ENCODE measurements at places on chromosomes 7 and 10.

DNA sequence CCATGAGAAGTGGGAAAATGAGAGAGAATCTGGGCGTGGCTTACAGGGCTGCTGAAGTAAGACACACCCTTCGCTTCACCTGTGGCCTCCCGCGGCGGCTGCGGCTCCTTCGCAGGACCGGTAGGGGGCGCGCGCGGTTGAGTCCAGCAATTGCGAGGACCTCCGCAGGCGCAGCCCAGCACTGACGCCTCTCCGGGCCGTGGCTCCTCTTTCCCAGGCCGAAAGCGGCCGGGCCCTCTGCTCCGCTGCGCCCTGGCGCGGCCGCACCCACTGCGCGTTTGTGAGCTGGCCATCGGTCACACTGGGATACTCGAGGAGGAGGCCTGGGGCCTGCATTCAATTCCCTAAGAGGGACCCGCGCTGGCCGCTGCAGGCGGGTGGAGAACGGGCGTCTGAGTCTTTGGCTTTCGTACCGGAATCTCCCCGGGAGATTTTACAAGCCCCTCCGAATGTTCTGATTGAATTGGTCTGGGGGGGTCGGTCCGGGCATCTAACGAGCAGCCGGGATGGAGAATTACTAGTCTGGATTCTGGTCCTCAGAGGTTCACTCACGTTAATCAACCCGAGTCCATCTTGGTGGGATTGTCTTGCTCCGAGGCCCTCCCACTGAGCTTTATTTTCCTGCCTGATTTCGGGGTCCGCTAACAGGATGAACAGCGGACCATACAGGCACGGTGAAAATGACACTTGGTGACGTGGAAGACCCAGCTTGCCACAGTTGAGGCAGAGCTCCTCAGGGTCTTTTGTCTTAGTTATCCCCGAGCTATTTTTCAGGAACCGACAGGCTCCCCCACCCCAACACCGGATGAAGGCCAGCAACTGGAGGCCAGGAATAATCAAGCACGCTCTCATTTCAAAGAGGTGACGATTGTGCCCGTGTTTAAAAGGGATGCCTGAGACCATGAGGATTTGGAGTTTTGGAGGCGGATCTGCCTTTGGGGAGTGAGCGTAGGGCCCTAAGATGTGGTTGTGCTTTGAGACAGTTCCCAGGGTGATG lies at the start of gene LRRD1:
Gene LRRD1 (minus strand): TSS at position 215 of the 997 bp plus-strand sequence. CDS start 13,940 bp downstream, outside the sequence.
- DNase-seq, result peak; percentile 76

GRCh38 chr10:673492-673891 lies 16.0 kb downstream of the DIP2C start:
- DNase-seq, result no peak

- no peak for DNase-seq
Measured at GRCh38 chr7:39355664-39356063, 210.5 kb upstream of the YAE1 start.

- DNase-seq, result no peak
Measured at GRCh38 chr7:96426027-96426426, 104.1 kb upstream of the SLC25A13 start.

DNA sequence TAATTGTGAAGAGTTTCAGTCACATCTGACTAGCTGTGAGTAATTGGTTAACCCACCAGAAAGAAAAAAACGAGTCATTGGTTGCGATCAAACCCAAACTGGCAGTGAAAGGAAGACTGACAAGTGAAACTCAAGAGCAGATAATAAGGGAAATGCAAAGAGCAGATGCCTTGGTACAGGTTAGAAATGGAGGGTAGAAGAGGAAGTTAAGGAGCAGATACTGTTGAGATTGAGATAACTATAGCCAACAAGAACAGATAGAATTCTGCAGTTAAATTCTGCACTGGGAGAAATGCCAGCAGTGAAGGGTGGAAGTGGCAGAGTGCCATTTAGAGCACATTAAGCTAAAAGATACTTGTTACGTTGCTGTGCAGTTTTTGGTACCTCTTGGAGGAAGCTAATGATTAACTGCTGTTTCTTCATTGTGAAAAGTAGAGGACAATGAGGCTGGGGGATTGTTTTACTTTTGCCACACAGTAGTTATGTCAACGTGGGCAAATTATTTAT lies 65.8 kb downstream of the CDK13 start:
- DNase-seq, result no peak

DNA sequence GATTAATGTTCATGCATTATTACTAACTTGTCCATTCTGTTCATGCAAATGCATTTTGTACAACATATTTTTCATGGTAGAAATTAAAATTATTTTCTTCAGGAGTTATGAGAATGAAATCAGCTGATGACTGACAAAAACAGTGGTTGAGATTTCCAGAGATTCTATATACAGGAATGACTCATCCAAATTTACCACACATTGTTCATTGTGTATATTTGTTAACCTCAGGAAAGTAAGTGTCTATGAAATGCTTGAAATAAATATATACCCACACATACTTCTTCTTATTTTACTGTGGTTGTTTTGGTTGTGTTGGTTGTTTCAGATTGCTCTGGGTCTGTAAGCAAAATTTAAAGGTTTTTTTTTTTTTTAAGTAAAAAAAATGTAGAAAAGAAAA lies 108.1 kb upstream of the SP8 start:
- DNase-seq, result no peak

GRCh38 chr7:151857866-151858450 lies 19.0 kb downstream of the PRKAG2 start:
- DNase-seq, result no peak

DNA sequence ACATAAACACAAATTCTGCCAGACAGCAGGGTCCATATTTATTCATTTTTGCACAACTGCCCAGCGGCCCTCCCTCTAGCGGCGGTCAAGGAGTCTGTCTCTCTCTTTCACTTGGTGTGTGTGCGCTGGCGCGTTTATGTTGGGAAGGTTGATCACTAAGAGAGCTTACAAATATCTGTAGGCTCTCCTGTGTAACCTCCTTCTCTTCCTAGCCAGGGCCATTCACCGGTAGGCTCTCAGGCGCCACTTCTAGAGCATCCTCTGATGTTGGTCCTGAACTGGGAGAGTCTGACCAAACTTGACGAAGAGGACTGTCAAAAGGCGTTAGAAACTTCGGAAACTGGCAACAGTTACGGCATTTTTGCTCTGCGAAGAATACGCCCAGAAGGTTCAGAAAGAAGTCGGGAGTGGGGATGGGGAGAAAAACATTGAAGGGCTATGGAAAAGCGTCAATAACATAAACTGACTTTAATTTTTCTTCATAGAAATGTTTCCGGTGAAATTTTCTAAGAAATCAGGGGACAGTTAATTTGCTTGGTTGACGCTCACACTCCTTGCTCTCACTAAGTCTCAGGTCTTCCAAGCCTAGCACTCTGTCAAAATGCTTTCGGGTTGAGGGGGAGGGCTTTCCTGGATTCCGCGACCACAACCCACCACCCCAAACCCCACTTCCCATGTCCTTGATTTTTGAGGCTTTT lies 731.1 kb downstream of the ZWINT start:
- no peak for DNase-seq

DNA sequence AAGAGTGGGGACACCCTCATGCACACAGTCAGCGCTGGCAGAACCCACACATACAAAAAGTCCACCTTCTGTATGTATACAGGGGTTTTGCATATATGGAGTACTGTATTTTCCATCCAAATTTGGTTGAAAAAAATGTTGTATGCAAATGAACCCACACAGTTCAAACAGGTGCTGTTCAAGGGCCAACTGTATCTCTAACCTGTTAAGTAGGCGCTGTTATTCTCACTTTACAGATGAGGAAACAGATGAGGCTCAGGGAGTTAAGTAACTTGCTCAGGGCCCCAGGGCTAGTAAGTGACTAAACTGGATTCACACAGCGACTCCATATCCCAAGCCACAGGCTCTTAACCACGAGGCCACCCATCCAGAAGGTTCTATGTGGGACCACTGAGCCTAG lies 69.9 kb downstream of the C10orf105 start:
- DNase-seq, result no peak

DNA sequence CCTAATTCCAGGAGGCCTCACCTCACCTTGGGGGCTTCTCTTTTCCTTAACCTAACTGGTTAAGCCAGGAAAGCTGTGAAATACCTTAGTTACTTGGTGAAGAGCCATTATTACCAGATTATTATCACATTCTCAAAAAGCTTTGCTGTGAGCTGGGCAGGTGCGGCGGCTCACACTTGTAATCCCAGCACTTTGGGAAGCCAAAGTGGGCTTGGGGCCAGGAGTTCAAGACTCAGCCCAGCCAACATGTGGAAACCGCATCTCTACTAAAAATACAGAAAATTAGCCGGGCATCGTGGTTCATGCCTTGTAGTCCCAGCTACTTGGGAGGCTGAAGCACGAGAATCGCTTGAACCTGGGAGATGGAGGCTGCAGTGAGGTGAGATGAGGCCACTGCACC lies 102.4 kb upstream of the KLF6 start:
- DNase-seq, result no peak

DNA sequence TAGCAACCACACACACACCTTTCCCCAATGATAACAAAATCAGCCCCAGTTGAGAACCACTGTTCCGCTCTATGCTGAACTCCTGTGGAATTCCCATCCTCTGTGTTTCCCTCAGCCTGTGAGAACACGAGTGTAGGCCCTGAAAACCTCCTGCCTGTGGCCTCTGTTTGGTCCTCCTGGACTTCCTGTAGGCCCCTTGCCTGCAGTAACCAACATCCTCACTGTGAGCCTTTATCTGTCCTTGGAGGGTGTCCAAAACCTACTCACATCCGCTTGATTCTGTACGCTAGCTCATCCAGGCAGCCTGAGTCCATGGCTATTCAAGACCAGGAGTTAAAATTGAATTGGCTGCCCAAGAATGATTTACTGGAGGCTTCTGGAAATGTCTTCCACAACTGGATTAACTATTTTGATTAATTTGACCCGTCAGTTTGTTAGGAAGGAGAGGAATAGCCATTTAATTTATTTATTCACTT lies 149.8 kb downstream of the AKR1D1 start:
- no peak for DNase-seq

GRCh38 chr7:134903073-134903790 lies 83.1 kb upstream of the AGBL3 start:
- DNase-seq, result no peak

DNA sequence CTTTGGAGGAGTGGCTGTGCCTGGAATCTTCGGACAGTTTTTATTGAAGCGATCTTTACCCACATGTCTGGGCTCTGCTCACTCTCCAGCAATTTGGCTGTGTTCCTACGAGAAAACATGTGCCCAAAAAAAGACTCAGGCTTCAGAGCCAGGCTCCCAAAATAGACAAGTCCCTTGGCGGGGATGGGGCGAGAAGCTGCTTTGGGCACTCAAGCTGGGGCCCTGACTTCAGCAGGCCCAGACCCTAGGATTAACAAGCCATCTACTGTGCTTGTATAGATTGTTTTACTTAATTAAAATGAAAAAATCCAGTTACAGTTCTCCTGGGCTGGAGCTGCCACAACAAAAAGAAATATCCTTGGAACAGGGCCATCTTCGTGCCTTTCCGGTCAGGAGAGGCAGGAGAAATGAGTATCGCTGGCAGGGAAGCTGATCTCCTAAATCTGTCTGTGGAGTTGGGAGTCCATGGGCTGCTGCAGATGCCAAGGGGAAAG lies 51.4 kb upstream of the PDCD4 start:
- DNase-seq, result no peak

DNA sequence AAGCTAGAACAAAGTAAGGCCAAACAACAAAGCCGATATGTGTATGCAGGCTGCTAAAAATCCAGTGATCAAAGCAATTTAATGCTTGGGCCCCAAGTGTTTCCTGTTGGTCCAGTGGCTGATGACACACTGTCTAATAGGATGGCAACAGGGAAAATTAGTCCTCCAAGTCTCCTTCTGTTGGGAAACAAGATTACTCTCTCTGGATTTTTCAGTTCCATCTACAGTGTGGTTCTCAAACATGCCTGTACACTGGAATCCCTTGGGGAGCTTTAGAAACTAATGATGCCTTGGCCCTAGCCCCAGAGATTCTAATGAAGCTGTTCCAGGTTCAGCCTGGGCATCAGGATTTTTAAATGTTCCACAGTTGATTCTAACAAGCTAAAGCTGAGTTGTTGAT lies 198.7 kb downstream of the AHR start:
- DNase-seq, result no peak

DNA sequence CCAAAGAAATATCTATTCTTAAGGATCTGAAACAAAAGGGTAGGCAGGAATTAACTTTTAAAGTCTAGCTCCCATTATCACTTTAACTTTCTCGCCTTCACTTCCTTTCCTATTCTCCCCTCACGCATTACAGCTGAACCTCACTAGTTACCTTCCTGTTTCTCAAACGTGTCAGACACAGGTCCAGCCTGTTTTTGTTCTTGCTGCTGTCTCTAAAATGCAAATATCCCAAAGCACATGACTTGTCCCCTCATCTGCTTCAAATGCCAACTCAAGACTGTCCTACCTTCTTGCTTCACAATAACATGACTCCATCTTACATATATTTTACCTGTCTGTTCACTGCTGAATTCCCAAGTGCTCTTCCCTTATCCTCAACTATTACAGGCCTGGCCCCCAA lies 17.6 kb downstream of the ZDHHC6 start:
- no peak for DNase-seq

DNA sequence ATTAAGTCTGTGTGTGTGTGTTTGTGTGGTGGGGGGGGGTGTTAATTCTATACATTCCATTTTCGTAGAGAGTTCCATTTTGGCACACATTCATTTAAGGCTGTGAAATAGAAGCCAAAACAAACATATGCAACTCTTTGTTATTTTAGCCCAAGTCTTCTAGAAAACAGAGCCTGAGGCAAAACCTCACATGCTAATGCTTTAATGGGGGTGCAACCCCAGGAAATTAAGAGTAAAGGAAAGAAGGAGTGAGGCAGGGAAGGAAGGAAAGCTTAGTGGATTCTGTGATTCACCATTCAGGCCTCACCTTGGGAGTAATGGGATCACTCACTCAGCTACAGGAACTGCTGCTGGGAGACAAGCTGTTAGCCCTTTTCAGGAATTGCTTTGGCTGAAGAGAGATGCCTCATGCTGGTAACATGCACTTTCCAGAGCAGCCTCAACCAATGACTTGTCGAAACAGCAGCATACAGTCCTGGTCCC lies 73.0 kb upstream of the CTTNBP2 start:
- DNase-seq, result no peak

GRCh38 chr10:88154596-88155250 lies 291.3 kb downstream of the PTEN start:
- no peak for DNase-seq

- DNase-seq, result no peak
Measured at GRCh38 chr10:73554721-73555120, 36.4 kb downstream of the USP54 start.

GRCh38 chr7:142835487-142835886 lies 19.4 kb upstream of the EPHB6 start:
- DNase-seq, result no peak

GRCh38 chr7:128767475-128768110 lies 8.0 kb downstream of the OPN1SW start:
- no peak for DNase-seq

DNA sequence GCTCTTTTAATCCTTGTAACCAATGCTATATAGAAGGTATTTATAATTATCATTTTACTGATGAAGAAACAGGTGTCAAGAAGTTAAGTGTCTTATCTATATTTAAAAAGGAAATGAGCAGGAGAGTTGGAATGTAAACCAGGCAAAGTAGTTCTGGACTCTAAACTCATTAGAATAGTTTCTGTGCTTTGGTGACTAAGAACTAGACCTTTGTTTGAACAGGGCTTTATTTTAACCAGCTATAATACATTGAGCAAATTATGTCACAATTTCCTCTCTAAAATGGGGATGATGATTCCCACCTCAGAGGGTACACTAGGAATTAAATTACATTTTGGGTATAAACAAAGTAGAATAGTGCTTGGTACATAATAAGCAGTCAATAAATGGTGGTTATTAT lies 236.0 kb downstream of the MAGI2 start:
- DNase-seq, result no peak

Data from stimulated activated CD4-positive, alpha-beta T cell treated with anti-CD3 and anti-CD28 coated beads, Interleukin-12 subunit alpha, Interleukin-12 subunit beta, amount 100 ng/mL, for 24 hours (primary cell).